CD4-positive, alpha-beta T cell treated with Interleukin-17A for 4 hours (primary cell): ENCODE measurements at places on chromosomes 16 and 17.

GRCh38 chr16:4293181-4293716 is 20.4 kb upstream of the TFAP4 start:
- no peak for DNase-seq

GRCh38 chr17:81599719-81600486 is 37.0 kb downstream of the NPLOC4 start:
- DNase-seq: no peak

DNA sequence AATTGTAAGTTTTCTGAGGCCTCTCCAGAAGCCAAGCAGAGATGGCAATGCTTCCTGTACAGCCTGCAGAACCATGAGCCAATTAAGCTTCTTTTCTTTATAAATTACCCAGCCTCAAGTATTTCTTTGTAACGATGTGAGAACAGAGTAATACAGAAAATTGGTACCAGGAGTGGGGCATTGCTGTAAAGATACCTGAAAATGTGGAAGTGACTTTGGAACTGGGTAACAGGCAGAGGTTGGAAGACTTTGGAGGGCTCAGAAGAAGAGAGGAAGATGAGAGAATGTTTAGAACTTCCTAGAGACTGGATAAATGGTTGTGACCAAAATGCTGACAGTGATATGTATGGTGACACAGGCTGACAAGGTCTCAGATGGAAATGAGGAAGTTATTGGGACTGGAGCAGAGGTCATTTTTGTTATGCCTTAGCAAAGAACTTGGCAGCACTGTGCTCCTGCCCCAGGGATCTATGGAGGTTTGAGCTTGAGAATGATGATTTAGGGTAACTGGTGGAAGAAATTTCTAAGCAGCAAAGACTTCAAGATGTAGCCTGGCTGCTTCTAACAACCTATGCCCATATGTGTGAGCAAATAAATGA is 23.1 kb downstream of the PRDM7 start:
- DNase-seq: no peak

- no peak for DNase-seq
Measured at GRCh38 chr17:50830994-50831393, 4.4 kb upstream of the WFIKKN2 start.

DNA sequence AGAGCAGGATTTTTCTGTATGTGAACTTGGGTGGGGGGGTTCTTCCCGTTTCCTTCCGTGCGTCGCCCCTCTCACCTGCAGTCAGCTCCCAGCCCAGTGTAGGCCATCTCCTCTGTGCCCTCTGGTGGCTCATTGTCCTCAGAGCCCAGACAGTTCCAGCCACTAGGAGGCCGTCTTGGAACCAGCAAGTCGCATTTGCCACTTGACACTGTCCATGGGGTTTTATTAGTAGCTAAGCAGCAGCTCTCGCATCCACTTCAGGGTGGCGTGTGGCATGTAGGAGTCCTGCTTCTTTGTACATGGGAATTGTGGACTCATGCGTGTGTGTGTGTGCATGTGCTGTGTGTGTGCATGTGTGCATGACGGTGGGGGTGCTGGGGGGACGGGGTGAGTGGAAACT is 74.0 kb downstream of the SEC14L1 start:
- peak; percentile 24 for DNase-seq

DNA sequence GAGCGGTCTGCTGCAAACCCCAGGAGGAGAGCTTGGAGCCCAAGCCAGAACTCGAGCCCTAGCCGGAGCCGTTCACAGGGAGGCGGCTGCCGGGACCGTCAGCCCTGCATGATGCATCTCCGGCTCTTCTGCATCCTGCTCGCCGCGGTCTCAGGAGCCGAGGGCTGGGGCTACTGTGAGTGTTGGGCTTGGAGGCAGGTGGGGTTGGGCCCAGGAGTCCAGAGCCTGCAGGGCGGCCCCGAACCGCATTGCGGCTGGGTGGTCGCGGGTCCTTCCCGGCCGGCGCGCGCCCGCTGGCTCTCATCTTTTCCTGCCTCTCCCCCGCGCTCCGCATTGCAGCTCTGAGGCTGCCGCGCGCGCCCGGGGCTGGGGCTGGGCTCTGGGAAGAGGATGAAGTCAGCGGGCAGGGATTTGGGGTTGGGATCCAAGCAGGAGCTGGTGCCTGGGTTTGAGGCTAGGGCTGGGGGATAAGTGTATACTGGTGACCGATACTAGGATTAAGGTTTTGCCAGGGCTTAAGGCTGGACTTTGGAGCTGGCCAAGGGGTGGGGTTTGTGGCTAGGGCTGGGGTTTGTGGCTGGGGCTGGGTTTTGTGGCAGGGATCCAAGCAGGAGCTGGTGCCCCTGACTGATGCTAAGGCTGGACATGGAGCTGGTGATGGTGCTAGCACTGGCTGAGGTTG is 532 bp downstream of the CNTNAP1 start:
- peak; percentile 54 for DNase-seq

DNA sequence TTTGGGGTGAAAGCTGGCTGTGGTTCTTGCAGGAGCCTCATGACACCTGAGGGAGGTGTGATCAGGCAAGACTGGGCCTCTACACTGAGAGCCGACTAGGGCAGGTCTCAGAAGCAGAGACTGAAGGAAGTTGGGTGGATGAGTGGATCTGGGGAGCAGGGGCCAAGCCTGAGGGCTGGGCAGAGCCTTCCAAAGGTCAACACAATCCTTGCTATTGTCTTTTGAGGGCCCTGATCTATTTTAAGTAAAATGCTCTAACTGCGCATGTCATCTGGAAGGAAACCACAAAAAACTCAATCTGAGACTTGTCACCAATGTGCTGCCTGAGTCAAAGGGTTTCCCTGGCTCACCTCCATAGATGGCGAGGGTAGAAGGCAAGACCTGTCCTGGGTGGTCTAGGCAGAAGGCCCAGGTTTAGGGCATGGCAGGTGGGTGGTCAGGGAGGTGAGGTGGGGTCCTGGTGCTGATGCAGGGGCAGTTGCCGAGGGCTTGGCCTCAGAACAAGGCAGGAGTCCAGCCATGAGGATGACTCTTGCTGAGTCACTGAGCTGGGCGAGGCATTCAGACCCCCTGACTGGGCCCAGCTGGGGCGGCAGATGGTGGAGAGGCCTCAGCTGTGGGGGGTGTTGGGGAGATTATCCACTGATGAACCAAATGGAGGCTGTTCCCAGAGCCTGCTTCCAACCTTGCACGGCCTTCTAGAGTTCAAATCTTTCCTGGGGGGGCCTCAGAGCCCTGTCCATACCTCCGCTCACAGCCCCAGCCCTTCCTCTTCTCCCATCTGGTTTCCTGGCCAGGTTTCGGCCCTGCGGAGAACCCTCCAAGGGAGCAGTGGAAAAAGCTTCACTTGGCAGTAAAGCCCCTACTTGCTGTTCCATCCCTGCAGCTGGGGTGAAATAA is 5.1 kb downstream of the MVP start:
- DNase-seq: peak; percentile 55

- no peak for DNase-seq
Measured at GRCh38 chr16:3281222-3281820, 2.0 kb upstream of the ZNF263 start.

- no peak for DNase-seq
Measured at GRCh38 chr17:51674579-51675255, 414.4 kb downstream of the UTP18 start.

GRCh38 chr17:68200689-68201417 is 47.0 kb upstream of the AMZ2 start:
- DNase-seq: peak; percentile 87

DNA sequence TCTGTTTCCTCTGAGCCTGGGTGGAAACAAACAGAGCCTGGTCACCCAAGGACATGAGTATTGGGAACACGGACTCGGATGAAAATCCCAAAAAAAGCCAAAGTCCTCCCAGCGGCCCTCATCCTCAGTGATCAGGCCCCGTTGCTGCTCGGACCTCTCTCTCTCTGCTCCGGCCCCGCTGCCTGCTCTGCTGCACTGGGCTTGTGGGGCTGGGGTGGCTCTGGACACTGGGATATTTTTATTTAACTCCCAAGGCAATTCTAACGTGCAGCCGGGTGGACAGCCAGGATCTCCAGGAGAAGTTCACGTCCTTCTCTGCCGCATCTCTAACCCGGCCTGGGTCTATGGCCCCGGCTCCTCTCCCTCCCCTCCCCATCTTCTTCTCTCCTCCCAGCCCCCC is 280.9 kb upstream of the TNRC6C start:
- no peak for DNase-seq
